ENCODE measurements at places on chromosomes 3 and 15.

- no peak for DNase-seq
Observed at GRCh38 chr3:195802261-195802701, 9.4 kb downstream of the MUC4 start.

- DNase-seq: no peak
Observed at GRCh38 chr15:96020133-96020532, 310.4 kb upstream of the NR2F2 start.

GRCh38 chr3:114320246-114320645 is 26.4 kb downstream of the TIGIT start:
- peak; percentile 70 for DNase-seq

DNA sequence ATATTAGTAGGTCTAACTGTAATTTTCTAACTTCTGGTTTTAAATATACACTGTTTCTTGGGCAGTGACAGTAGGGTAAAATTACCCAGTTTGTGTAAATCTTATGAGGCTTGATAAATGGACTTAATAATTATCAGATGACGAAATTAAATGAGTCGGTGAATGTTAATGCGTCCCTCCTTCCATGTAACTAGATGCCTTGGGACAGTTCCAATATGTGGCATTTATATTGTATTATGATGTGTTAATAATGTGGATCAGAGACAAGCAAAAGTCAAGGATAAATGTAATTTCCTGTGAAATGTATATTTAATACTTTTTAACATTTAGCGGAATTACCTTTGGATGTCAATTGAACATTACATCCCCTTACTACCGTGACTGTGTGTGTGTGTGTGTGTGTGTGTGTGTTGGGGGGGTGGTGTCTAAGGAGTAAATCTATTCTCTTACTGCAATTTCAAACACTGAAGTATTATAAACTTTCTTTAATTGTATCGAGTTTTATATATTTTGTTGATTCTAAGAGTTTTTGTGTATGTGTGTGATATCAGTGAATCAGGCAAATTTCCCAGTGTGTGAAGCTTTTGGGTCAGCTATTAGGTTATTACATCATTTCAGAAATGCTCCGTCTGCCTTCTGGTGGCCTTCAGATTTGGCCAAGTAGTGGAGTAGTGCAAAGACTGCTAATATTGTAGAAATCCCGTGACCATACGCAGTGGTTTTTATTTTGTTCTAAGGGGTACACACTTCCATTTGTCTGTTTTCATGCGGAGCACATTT is 50.1 kb downstream of the CNTN4 start:
- no peak for DNase-seq

DNA sequence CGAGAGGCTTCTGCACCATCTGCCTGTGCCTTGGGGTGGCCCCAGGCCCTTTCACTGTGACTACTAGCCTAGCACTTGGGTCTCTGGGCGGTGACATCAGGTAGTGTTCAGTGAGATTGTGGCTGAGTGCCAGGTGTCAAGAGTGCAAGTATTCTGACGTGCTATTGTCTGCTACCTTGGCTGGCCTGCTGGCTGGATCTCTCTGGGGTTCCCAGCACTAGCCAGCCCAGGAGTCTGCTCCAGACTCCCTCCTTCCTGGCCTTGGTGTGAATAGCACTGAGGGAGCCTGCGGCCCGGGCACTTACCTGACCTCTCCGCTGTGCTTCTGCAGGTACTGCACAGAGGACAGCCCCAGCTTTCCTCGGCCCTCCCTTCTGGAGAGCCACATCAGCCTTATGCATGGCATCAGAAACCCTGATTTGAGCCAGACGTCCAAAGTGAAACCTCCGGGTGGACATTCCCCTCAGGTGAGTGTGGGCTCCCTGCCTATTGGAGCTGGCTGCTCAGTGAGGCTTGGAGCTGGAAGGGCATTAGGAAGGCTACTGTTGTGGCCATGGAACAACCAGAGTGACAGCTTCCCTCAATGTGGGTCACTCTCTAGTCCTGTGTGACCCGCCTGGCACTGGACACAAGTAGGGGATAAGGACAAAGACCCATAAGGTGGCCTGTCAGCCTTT is 17.5 kb upstream of the ALPK3 start:
- DNase-seq: no peak

- DNase-seq: no peak
Observed at GRCh38 chr3:5787861-5788488, 600.5 kb downstream of the EDEM1 start.

GRCh38 chr3:172042136-172042662 is 2.8 kb downstream of the FNDC3B start:
- DNase-seq: peak; percentile 47

GRCh38 chr3:186259612-186260383 is 102.2 kb downstream of the DGKG start:
- DNase-seq: peak; percentile 58

GRCh38 chr3:45273681-45274515 is 47.8 kb upstream of the TMEM158 start:
- DNase-seq: no peak

DNA sequence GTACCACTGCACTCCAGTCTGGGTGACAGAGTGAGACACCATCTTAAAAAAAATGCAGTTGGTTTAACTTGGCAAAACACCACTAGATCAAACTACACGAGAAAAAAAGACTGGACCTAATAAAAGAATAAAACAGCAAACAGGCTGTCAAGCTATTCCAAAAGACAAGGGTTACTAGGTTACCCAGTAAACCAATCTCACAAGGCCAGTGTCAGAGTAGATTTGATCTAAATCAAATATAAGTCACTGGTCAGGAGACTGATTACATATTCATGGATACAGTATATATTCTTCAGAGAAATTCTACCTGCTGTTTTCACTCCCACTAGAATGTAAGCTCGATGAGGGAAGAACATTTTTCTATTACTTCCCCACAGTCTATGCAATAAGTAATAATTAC is 2.5 kb upstream of the GANC start:
- no peak for DNase-seq

DNA sequence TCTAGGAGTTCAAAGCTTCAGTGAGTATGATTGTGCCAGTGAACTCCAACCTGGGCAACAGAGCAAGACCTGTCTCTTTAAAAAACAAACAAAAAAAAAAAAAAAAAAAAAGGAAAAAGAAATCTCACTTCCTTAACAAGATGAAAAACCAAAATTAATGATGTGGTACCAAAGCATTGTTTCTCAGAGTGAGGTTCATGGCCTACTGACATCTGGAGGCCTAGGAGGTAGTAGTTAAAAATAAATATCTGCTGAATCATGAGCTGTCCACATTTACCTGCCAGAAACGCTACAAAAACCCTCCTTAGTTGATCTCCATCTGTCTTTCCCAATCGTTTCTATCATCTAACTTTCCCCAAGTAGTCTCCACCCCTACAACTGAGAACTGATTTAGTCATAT is 51.2 kb downstream of the EPHA6 start:
- no peak for DNase-seq

DNA sequence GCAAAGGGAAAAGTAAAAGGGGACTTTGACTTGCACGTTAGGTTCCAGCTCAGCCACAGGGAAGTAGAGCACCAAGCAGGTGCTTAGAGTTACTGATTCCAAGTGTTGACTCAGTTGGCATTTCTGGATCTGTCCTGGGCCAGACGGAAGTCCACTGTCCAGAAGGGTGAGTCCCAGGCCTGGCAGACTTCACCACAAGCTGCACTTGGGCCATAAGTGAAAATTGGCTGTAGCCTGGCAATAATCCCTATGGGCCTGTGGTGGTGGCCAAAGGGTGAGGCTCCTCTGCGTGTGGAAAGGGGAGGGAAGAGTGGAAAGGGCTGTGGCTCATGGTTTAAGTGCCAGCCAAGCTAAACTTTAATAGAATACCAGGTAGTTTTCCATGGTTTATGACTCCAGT is 121.5 kb downstream of the DTWD1 start:
- DNase-seq: no peak

GRCh38 chr3:29189328-29189727 is 91.5 kb upstream of the RBMS3 start:
- DNase-seq: no peak

DNA sequence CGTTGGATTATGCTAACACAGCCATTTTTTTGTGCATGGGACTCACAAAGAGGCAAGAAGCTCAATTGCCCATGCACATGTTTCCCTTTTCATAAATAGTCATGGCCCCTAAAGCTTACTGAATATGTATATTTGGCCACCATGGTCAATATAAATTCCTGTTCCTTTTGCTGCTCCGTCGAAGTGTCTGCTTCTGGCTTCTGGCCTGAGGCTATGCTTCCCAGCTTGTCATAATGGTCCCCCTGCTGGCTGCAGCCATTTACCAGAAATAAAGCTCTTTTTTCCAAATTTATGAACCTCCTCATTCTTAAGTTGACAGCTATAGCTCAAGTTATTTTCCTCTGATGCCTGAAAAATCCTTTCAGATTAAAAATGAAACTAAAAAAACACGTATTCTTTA is 602.1 kb downstream of the VGLL3 start:
- DNase-seq: no peak

DNA sequence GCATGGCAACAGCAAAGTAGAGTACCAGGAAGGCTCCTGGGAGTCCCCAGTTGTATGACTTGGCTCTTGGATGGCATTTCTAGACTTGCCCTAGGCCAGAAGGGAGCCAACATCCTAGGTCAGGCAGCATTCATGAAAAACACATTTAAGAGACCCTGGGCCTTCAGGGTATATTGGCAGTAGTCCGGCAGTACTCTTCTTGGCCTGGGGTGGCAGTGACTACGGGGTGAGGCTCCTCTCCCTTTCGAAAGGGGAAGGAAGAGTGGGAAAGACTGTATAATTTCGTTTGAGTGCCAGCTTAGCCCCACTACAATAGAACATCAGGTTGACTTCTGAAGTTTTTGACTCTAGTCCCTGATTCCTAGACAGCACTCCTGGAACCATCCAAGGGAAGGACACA is 136.4 kb downstream of the ZIC4 start:
- no peak for DNase-seq

DNA sequence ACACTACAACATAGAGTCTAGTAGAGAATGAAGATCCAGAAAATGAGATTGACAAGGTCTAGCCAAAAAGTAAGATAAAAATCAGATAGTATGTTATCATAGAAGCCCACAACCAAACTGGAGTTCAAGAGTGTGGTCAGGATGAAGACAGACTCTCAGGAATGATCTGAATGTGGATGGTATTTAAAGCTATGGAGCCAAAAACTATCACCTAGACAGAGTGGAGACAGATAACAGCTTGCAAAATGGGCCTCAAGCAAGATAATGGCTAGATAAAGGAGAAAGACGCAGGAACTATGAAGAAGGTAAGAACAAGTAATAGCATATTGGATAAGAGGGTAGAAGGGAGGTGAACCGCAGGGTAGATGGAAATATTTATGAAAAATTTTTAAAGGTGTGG is 35.4 kb downstream of the ZMAT3 start:
- no peak for DNase-seq

- peak; percentile 84 for DNase-seq
Observed at GRCh38 chr15:57923750-57924149, 141.8 kb downstream of the ALDH1A2 start.

- no peak for DNase-seq
Observed at GRCh38 chr3:37477275-37477674, 302.9 kb upstream of the LRRFIP2 start.

GRCh38 chr15:81569286-81570080 is 195.5 kb upstream of the TMC3 start:
- DNase-seq: no peak

GRCh38 chr3:43214616-43215015 is 71.7 kb upstream of the SNRK start:
- DNase-seq: no peak

- peak; percentile 34 for DNase-seq
Observed at GRCh38 chr15:77083381-77084160, 12.7 kb upstream of the TSPAN3 start.

- peak; percentile 22 for DNase-seq
Observed at GRCh38 chr3:94234177-94234788, 171.4 kb downstream of the NSUN3 start.

GRCh38 chr3:67388738-67389137 is 265.7 kb downstream of the SUCLG2 start:
- DNase-seq: no peak

- no peak for DNase-seq
Observed at GRCh38 chr3:197926418-197926817, 23.6 kb upstream of the RPL35A start.

GRCh38 chr15:44719293-44719999 is 8.1 kb downstream of the B2M start:
- no peak for DNase-seq

GRCh38 chr3:156579427-156579851 is 24.5 kb upstream of the SSR3 start:
- DNase-seq: no peak

DNA sequence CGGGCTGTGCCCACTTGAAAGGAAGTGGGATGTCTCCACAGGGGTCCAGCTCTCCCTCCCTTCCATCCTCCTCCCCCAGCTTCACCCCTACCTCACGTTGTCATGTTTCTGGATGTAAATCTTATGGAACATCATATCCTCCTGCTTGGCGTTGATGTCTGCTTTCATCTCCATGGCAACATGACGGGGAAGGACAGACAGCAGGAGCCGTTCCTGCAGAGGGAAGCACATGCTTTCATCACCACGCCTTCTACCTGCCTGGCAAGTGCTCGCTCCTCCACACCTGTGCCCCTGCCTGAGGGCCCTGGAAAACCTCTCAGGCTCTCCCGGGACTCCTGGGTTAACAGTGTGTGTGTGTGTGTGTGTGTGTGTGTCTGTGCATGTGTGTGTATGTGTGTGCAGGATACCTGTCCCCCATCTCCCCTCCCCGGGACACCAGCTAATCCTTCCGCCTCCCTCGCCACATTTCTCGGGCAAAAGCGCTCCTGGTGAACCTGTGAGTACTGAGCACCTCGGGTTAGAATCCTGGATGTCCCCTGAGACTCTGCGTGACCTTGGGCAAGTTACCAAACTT is 101.1 kb downstream of the ADCY5 start:
- DNase-seq: no peak

DNA sequence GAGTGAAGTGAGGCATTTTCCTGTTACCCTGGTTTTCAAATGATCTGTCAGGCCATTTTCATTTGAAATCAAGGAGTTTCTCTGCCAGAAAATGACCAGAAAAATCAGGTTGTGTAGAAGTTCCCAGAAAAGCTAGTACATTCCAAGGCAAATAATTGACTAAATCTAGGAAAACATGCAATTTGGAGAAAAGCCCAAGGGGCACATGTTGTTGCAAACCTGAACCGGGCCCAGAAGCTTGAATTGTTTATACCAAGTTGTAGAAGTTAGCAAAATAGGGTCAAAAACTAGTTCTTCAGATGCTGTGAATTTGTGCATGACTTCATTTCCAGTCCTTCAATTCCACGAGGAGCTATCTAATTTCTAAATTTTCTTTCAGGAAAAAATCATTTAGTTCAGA is 31.0 kb downstream of the TRIM42 start:
- DNase-seq: no peak

GRCh38 chr3:52032702-52033408 is 23.5 kb downstream of the DUSP7 start:
- no peak for DNase-seq

DNA sequence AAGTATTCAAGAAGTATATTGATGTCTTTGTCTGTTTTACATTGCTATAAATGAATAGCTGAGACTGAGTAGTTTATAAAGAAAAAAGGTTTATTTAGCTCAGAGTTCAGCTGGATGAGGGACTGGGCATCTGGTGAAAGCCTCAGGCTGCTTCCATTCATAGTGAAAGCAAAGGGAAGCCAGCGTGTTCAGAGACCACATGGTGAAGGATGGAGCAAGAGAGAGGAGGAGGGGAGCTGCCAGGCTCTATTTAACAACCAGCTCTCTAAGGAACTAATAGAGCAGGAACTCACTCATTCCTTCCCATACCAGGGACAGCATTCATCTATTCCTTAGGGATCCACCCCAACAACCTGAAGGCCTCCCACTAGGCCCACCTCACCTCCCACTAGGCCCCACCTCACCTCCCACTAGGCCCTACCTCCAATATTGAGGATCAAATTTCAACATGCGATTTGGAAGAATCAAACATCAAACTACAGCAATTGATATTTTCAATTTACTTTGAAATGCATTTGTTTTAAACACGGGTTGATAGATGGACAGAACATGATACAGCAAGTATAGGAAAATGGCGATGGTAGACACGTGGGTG is 167.5 kb upstream of the HES1 start:
- DNase-seq: no peak
